NCI-H1436 (cell line): ENCODE measurements at places on chromosomes 5 and 9.
A peak's percentile ranks its signal among the peaks of the same experiment; 100 is the strongest.

- DNase-seq = no peak
These were observed 9.4 kb upstream of the DDX41 start for GRCh38 chr5:177526191-177526590.

GRCh38 chr9:27532046-27532445 lies 2.4 kb upstream of the MOB3B start:
- no peak for DNase-seq

GRCh38 chr5:64665243-64665642 lies 25.1 kb upstream of the SHISAL2B start:
- DNase-seq = no peak

- DNase-seq = no peak
These were observed 20.6 kb downstream of the NTNG2 start for GRCh38 chr9:132182314-132183091.

- no peak for DNase-seq
These were observed 2168.1 kb downstream of the MAT2B start for GRCh38 chr5:165673499-165673898.

DNA sequence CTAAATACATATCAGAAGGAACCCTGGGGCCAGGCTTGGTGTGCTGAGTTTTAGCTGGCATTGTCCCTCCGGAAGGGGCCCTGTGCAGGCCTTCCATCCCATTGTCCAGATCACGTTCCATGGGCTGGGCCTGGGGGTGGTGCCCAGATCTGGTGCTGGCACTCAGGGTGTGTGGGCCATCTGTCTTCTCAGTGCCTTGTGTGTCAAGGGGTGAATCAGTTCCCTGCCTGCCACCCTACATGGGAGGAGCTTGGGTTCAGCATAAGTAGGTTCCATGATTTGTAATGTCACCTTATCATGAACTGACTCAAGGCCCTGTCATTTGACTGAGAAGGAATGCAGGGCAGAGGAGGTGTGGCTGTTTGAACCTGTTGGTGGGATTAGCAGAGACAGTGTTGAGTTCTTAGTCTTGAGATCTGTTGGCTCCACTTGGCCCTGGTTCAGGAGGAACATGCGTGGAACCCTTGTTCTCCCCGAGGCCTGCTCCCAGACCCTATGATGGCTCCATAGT lies 176.8 kb downstream of the MACROH2A1 start:
- no peak for DNase-seq

GRCh38 chr9:123567013-123567412 lies 211.0 kb downstream of the CRB2 start:
- no peak for DNase-seq

GRCh38 chr5:7321724-7322123 lies 74.2 kb upstream of the ADCY2 start:
- DNase-seq = no peak

DNA sequence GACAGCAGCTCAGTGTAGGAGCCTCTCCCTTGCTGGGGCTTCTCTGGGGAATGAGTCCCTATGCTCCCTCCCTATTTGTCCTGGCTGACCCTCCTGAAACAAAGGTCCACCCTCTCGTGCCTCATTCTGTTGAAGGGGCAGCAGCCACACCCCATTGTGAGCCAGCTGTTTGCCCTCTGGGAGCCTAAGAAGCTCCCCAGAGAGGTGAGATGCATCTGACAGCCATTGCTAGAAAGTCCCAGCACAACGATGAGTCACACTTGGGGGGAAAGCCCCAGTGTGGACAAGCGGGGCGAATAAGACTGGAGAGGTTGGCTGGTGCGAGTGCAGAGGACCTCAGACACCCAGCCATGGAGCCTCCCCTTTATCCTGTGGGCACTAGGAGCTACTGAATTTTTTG lies 101.4 kb downstream of the PPARGC1B start:
- no peak for DNase-seq

DNA sequence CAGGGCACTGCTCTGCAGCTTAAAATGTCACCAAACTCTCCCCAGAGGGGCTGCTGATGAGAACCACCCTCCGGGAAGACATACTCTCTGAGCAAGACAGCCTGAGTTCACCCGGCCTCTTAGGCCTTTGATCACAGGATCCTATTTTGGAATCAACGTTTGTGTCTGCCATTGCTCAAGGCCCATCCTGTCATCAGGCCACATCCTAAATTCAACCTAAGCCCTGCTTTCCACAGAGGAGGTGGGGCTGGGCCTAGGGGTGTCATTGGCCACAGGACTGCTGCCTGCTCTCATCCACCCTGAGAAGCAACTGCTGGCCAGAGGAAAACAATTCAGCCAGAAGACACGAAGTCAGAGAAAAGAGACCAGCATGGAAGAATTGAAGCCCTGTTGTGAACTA lies 351.1 kb upstream of the IRX2 start:
- no peak for DNase-seq

GRCh38 chr5:148343603-148344487 lies 8.5 kb downstream of the SPINK9 start:
- no peak for DNase-seq

DNA sequence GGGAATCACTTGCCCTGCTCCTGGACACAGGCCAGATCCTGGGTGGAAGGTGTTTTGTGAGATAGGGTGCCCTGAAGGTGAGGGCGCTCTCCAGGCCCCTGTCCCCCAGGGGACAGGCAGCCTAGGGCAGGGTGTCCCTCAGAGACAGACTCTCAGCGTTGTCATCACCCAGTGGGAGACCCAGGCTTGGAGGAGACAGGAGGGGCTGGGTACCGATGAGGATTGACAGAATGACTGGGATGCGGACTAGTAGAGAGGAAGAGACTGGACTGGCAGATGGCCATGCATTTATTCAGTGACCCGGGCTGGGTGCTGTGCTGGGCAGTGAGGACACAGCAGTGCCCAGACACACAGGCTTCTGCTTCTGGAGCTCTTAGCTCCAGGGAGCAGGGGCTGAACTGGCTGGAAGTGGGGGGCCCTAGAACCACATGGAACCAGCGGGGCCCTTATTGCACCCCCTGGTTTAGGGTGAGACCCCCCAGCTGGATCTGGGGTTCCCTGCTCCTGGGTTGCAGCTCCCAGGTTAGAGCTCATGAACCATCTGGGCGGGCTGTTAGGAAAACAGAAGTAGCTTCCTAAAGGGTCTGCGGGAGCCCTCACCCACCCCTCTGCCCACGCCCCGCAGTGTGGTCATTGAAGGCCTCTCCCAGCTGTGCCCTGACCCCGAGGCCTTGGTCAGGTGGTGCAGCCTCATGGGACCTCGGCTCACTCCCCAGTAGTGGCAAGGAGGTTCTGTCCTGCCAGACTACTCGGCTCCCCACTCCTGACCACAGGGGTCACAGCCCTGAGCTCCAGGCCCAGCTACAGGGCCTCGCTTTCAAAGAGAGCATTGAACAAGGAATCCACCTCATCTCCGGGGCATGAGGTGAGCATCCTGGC lies 116.7 kb upstream of the LMX1B start:
- no peak for DNase-seq

DNA sequence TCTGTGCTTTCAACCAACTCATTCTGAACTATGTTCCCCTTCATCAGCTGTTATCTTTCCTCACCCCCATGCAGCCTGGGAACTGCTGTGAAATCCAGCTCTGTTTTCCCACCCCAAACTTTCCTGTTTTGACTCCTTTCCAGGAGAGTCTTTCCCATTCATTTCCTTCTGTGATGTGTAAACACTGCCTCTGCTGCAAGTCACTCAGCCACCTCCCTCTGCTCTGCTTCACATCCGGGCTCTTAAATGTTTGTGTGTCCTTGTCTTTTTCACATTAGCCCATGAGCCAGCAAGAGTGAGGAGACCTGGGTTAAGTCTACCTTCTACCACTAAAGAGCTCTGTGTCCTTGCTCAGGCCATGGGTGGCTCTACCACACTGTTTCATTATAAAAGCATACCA lies 137.5 kb downstream of the ICE1 start:
- DNase-seq = no peak

DNA sequence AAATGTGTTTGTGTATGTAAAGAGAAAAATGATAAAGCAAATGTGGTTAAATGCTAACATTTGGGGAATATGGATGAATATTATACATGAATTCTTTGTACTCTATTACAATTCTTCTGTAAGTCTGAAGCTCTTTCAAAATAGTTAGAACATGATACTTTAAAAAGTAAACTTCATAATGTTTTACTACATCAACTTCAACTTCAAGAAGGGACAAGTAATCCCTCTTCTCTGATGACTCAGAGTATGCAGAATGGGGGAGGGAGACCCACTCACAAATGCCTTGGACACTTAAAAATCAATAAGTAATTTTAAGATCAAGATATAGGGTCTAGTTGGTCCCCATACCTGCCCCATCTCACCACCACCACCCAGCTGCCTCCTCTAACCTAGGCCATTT lies 162.4 kb downstream of the ESM1 start:
- DNase-seq = no peak

DNA sequence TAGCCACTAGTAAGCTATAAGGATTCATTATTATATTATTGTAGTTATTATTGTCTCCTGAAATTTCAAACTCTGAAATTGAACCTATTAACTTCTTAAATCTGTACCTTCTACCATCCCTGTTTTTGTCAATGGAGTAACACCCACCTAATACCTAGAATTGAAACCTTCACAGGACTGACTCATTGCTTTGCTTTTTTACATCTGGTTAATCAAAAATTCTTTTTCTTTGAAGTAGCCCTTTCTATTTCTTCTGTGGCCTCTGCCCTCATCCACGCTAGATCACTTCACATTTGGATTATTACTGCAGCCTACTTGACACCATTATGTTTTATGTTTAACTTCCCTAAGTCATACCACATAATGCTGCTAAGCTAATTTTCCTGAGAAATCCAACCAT lies 35.6 kb downstream of the RBM27 start:
- no peak for DNase-seq

DNA sequence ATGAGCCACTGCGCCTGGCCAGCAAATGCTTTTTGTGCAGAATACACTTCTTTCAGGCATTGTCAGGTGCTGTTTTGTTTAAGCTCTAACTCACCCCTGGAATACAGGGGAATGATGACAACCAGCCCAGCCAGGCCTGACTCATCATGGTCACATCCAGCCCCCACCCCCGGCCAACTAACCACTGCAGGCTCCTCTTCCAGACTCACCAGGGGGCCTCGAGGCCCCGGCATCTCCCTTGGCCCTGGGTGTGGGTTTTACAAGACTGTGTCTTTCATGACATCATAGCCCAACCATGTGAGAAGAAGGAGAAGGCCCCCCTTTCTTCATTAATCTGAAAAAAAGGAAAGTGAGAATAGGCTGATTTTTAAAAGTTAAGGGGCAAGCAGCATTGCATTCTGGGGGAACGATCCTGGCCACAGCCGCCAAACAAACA lies 35.5 kb downstream of the OLFML2A start:
- no peak for DNase-seq

DNA sequence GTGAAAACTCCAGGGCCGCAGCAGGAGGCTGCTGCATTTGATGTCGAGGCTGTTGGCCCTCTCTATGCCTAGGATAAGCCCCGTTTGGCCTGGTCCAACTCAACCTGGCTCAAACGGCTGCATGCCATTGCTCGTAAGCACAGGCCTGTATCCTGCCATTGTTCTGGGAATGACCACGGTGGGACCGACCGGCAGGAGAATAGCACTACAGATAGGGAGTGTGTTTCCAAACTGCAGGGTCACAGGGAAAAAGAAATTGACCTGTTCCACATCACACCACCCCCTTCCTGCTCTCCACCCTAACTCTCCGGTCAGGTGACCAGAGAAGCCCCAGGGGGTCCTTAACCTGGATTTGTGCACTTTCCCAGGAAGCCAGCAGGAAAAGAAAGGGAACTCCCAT lies 278.7 kb upstream of the KLF4 start:
- DNase-seq = no peak

DNA sequence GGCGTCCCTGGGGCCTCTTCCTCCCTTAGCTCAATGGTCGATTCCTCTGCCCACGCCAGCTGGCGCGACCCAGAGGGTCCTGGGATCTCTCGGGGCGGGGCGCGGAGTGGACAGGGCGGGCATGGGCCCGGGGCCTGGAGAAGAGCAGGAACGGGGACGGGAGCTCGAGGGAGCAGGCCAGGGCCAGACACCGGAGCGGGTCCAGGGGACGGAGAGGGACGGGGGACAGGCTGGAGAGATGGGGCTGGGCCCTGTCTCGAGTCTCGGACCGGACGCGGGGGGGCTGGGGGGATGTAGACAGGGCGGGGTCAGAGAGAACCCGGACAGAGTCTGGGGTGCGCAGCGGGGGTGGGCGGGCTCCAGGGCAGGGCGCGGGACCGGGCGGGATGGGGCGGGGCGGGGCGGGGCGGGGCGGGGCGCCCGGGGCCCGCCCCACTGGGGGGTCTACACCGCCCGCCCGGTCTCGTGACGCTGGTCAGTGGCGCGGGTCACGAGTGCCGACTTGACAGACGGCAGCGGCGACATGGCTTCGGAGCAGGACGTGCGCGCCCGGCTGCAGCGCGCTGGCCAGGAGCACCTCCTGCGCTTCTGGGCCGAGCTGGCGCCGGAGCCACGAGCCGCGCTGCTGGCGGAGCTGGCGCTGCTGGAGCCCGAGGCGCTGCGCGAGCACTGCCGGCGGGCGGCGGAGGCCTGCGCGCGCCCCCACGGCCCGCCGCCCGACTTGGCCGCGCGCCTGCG lies at the start of gene UAP1L1:
UAP1L1 (plus strand) TSS at position 508 of the 738 bp plus-strand sequence; CDS start at position 524, 16 bp downstream.
- no peak for DNase-seq

DNA sequence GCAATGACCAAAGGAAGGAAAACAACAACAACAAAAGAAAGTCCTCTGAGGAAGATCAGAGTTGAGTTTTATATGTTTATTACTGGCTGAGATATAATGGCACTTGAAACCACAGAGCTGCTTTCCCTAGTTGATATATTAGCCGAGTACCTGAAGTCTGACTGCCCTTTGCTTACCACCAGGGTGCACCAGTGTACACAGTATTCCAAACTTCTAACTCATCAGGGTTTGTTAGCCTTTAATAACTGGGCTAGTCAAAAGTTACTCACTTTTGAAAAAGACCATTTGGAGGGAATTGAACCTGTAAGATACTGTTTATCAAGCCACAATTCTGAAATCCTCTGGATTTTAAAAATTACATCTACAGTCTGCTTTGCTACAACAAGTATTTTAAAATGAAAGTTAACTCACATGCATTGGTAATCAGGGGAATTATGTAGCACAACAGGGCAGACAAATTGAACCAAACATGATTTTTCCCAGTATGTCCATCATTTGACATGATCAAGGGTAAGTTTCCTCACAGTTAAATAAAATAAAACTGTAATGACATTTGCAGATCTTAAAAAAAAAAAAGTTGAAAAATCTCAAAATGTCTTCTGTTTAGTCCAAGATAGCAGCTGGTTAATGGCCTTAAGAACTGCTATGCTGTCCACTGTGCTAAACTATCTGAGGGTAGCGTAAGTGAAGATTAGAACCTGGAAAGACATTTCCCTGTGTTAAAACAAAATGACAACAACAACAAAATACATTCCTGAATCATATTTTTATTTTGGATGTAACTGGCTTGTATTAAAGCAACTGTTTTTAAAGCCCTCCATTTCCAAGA lies 57.3 kb upstream of the C6 start:
- peak; percentile 27 for DNase-seq

DNA sequence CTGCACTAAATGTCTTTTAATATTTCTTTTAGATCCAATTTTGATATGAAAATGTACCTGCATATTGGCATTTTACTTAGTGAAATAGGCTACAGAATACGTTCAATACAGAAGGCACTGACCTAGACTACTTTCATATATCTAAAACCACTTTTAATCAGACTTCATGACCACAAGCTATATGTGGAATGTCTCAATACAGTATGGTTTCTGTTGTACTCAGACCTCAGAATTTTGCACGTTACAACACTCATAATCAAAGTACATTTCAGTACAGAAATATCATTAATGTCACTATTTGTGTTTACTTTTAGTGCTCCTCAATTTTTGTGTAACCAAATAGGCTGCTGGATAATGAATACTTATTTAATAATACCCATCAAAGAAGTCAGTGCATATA lies 74.8 kb downstream of the MEF2C start:
- DNase-seq = no peak

- no peak for DNase-seq
These were observed 8.5 kb downstream of the KLF9 start for GRCh38 chr9:70405808-70406433.
